ENCODE measurements at places on chromosomes 12 and 14. TPM values are rescaled to one million over a fixed set of nuclear protein-coding genes. Genes with fewer than 3 reads are reported as not detected.
A peak's percentile ranks its signal among the peaks of the same experiment; 100 is the strongest.

DNA sequence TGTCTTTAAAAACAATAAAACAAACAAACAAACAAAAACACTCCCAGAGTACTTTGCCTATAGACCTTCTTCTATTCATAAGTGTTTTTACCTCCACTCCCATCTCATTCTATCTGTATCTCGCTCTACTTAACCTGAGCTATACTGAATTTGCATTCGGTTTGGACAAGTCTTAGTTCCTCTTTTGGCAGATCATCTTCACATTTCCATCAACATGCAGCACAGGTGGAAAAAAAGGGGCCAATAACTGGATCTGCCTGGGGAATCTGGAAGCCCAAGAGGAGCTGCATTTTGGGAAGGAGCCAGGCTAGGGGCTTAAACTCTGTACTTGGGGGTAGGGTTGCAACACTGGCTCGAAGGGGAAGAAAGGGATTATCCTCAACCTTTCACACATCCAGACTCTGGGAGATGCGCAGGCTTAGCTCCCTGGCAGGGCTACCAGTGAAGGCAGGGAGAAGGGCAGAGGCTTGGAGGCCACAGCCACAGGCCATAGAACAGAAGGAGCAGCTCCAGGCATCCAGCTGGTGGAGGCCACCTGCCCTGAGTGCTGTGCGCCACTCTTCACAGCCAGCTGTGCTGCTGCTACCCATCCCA, 4.1 kb downstream of the NINJ2 start:
- no peak for ATAC-seq

- ATAC-seq, result no peak
Observed at GRCh38 chr14:104161602-104162367, 23.4 kb downstream of the KIF26A start.

GRCh38 chr12:100414739-100415138, 57.9 kb downstream of the SLC17A8 start:
- no peak for ATAC-seq

KRT3 gene
- not detected for total RNA-seq

GRCh38 chr12:132046561-132046960, 96.8 kb downstream of the EP400 start:
- ATAC-seq, result no peak

GRCh38 chr14:24607635-24608514, 1.6 kb downstream of the GZMH start:
- no peak for ATAC-seq

ERP27 gene
- 5.2 TPM for total RNA-seq

DNA sequence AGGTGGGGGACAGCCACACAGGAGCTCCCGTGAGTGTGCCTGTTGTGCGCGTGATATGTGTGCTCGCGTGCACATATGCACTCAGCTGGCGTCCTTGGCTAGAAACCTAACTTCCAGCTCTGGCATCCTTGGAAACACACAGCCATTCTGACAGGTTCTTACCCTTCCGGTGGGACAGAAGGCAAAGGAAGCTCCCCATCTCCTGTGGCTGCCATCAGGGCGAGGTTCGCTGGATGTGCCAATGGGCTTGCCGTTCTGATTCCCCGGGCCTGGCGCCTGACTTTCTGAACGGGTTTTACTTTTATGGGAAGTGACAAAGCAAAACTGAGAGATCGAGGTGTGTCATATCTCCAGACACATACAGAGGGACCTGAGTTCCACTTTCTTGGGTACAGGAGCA, 124.7 kb downstream of the PAPOLA start:
- ATAC-seq, result peak; percentile 64

DNA sequence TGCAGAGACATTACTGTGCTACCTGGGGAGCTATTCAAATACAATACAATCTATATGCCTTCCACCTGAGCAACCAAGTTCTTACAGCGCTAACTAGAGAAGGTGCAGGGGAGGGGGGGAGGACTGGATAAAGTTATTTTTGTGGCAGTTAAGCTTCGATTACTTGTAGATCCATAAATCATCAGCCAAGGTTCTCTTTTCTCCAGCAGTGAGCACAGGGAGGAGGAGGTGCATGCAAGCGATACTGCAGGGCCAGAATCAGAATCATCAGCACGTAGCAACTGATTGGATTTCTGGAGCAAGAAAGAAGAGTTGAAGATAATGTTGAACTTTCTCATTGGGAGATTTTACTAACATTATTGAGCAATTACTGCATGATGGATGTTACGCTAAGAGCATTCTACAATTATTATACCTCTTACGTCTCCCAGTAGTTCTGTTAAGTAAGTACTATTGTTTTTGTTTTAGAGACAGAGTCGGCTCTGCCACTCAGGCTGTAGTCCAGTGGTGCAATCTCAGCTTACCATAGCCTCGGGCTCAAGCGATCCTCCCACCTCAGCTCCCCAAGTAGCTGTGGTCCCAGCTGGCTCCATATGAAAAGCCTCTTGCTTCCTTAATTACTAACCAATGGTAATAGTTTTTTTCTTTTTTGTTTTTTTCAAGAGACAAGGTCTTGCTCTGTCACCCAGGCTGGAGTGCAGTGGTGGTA, 74.6 kb upstream of the EEA1 start:
- ATAC-seq, result no peak

DYRK4 gene
- total RNA-seq, result 29.2 TPM

Measured in activated T-helper 17 cell treated with anti-CD3 and anti-CD28 coated beads, Interleukin-2, amount 50 U/mL, for 72 hours (primary cell).